ENCODE measurements at places on chromosomes 13 and 19.

GRCh38 chr13:51771418-51772104 lies 32.4 kb downstream of the DHRS12 start:
- peak; percentile 42 for ATAC-seq

DNA sequence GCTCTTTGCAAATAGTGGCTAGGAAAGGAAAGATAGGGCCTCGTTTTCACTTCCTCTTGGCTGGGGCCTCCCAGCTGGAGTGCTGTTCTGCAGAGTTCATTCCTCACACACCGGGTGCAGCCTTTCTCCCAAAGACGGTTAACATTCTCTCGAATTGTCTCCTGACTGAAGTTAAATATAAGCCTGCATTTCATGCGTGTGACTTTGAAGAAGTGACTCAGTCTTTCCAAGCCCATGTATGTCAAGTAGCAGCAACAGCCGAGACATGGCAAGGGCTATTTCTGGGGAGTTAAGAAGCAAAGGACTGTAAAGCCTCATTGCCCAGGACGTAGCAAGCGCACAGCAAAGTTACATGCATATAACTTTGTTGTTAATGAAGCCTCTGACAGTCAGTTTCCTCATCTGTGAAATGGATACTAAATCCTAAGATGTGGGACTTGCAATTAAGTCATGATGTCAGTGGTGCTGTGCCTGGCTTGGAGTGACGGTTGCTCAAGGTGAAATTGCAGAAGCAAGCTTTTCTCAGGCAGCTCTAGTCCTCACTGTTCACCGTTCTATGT lies 502.4 kb downstream of the MYO16 start:
- ATAC-seq, result no peak

DNA sequence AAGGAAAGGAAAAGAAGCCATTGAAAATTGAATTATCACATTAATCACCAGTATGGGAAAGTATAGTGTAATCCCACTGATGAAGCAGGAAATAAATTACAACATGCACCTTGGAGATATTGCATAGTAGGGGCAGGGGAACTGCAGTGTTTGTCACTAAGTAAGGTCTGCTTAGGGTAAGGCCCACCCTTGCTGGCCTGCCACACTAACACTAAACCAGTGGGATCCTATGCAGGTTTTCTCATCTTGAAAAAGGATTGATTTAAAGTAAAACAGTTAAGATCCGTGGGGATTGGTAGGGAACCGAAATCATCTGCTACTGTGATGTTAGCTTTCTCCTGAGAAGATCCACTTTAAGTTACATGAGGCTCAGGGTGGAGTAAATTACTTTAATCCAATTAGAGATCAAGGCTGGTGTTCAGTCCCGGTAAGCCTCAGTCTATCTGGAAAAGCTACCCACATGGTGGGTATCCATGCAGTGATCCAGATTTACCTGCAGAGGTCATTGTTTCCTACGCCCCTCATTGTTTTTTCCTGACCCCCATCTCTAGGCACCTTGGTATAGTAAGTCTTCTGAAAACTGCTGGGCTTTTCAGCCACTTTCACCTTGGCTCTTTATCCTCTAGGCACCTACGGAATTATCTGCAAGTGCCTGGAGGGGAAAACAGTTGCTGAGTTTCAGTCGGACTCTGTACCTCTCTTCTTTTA lies 1014.9 kb upstream of the ATXN8OS start:
- ATAC-seq, result no peak

- ATAC-seq, result no peak
These were observed 68.4 kb downstream of the F2RL3 start for GRCh38 chr19:16957151-16957701.

- ATAC-seq, result no peak
These were observed 42.3 kb downstream of the USPL1 start for GRCh38 chr13:30659980-30660379.

- no peak for ATAC-seq
These were observed 41.8 kb downstream of the ZNF527 start for GRCh38 chr19:37412700-37413099.

GRCh38 chr13:19103140-19103539 lies 78.5 kb downstream of the TUBA3C start:
- ATAC-seq, result no peak

- no peak for ATAC-seq
These were observed 554.1 kb downstream of the KCTD12 start for GRCh38 chr13:76331943-76332712.

- ATAC-seq, result peak; percentile 15
These were observed 7.1 kb upstream of the WDR18 start for GRCh38 chr19:977058-977464.

GRCh38 chr13:26705536-26705935 lies 55.0 kb downstream of the GPR12 start:
- no peak for ATAC-seq

DNA sequence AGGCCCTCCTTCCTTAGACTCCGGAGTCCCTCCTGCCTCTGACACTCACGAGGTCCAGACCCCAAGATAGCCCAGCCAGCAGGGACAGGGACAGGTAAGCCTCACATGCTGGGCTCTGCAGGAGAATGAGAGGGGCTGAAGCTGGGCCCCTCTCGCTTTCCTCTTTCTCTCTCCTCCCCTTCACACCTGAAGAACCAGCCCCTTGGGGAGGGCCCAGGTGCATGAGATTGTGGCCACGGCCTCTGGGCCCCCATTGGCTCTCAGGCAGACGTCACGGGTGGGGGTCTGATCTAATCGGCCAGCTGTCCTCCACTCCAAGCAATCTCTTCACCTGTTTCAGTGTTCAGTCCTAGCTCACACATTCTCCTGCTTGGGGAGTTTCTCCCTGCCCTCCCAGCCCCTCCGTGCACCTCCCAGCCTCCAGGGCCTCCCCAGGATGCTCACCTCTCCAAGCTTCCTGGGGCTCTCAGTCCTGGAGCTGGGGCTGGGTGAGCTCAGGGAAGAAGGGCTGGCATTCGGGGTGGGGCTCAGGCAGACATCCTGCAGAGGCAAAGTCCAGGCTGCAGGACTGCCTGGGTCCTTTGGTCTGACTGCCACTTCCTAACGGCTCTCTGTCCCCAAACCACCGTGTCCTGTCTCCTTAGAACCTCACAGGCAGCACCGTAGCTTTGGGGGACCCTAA lies 2.8 kb downstream of the TMEM150B start:
- no peak for ATAC-seq

DNA sequence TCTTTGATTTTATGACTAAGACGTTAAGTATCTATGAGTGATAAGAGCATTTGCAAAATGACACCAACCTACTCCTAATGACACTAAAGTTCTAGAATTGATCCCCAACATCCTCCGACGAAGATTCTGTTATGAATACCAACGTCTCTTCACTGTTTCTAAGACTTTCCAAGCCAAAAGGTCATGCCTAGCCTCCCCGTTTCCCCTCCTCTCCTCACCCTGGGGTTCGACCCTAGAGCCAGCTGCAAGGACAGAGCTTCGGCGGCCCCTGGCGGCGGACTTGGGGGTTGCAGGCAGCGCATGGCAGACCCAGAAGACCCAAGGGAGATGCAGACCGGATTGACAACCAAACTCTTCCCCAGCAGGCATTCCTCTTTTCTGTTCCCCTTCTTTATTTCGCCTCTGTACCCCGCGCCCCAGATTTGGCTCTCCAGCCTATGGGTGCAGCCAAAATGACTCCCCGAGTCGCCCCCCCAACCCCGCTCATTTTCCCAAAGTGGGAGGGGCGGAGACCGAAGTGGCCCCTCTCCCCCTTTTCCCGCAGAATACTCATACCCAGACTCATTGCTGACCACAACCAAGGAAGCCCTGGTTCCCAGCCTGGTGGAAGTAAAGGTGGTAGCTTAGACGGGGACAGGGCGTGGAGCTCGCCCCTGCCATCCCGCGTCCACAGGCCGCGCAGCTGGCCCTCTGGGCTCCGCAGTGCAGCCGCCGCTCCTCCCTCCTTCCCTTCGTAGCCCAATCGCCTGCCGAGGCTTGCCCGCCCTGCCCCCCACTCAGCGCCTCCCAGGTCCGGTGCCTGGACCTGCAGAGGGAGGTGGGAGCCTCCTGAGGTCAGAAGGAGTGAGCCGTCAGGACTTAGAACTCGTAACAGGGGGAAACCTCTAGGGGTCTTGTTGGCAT lies 4.1 kb upstream of the EML2 start:
- peak; percentile 75 for ATAC-seq

- ATAC-seq, result no peak
These were observed 2.4 kb upstream of the TMED1 start for GRCh38 chr19:10838377-10838776.

GRCh38 chr13:36788276-36788675 lies 30.7 kb upstream of the RFXAP start:
- ATAC-seq, result no peak

DNA sequence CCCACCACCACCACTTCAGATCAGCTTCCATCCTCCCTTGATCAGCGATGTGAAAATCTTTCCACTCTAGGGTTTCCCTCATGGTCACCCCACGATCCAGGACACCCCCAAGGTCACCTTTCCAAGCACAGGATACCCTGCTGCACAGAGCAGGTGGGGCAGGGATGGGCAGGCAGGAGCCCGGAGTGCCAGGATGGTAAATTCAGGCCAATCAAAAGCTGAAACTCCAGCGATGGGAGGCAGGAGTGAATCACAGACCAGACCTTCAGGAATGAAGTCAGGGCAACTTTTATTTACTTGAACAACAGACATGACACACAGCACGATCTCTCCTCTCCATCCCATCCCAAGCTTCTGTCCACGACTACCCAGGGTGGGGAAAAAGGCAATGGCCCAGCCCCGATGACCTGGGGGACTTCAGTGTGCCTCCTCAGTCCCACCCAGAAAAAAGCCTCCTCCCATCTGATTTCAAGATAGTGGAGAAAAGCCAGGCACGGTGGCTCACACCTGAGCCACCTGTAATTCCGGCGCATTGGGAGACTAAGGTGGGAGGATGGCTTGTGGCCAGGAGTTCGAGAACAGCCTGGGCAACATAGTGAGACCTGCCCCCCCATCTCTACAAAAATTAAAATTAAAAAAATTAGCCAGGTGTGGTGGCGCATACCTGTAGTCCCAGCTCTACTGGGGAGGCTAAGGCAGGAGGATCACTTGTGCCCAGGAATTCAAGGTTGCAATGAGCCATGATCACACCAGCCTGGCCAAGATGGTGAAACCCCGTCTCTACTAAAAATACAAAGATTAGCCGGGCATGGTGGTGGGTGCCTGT lies 39.2 kb downstream of the ZSWIM4 start:
- ATAC-seq, result no peak

DNA sequence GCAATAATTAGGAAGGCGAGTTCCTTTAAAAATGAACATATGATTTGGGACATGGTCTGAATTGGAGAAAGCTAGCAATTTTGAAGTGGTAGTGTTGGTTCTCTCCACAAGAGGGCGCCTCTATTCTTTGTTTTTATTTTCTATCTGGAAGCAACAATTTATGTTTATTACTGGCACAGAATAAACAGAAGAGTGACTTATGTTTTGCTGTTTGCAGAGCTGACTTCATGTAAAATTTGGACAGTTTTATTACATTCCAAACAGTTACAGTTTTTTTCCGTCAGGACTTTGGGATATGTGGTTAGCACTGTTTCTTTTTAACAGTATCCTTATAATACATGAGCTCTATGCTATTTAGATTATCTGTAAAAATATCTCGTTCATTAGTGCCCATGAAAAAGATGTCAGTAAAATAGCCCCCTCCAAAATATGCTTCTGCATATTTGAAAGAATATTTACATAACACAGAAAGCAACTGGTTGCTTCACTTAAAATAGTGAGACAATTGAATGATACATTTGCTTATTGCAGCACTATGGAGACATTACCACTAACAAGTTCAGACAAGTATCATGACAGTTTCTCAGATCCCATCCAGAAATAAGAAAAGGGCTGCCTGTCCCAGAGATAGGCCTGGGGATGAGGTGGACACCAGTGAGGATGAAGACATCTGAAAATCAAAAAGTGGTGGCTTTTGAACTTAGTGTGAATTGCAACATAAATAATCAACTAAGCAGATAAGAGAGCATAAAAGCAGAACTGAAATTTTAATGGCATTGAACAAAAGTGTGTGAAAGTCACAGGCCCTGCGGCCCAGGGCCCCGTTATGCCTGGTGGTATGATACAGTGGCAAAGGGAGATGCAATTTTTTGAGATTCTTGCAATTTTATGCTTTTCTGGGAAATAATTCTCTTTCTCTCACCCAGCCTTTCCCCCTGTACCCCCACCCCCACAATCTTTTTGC lies 32.3 kb upstream of the FGF9 start:
- 0 out of 3 replicates have a peak, but pooled peaks have one; percentile 37 for ATAC-seq

DNA sequence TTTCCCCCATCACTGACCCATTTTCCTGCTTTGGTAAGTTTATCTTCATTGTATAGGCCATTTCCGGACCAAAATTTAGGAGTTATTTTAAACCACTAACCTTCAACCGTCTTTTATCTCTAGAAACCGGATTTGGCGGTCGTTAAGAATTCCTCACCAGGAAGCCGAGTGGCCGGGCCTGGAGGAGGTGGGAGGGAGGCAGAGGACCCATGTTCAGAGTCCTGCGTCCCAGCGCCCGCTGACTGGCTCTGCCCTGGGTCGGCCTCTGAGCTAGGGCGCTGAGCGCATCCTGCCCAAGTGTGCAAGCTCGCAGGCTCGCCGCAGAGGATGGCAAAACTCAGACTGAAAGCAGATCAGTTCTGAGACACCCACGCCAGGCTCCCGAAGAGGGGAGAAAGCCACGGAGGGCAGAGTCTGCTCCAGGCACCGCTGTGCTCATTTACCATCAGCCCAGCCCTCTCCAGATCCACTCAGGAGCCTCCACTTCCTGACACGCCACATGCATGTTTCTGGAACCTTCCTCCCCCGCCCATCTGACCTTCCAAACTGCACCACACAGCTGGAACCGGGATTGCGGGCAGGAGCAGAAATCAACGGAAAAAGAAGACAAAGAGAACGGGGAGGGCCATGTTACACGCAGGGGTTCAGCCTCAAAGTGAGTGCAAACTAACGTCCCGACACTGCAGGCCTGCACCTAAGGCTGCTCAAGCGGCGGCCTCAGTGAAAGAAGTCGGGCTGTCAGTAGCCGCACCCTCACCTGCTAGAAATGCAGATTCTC lies 8.3 kb downstream of the COL4A1 start:
- ATAC-seq, result no peak

- ATAC-seq, result no peak
These were observed 11.3 kb upstream of the CELF5 start for GRCh38 chr19:3213159-3213558.

DNA sequence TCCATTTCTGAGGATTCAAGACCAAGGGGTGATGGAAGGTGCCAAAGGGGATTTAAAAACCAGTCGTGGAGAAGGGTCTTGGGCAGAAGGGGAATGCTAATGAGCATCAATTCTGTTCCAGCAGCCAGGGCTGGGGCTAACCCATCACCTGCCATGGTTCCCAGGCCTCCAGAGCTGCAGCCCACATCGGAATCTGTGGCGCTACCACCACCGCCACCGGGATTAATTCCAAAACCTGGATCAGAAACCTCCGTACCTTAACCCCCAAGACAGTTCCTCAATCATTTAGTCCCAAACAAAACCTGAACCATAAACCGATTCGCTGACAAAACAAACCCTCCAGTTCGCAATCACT lies 583 bp downstream of the ZNF615 start:
- ATAC-seq, result peak; percentile 62

DNA sequence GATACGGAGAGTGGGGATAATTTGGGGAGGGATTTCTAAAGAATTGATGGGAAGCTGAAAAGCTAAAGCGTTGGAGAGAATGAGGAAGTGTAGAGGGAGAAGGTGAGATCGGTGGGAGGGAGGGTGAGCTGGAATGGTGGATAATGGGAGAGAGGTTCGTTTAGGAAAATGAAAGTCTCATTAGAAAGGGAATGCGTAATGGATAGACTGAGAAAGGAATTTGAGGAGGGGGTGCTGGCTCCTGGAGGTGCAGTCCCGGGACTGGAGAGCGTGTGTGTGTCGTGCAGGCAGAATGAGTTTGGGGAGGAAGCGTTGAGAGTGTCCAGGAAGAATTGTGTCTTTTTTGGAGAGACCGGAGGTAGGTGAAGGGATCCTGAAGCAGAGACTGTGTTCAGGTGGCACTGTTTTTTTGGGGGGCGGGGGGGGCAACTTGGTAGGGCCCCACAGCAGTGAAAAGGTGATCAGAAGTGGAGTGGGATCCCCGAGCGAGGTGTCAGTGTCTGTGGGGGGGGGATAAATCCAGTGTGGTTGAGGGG lies 1.4 kb downstream of the ACTN4 start:
- no peak for ATAC-seq
